ENCODE measurements at places on chromosomes 6 and 20. TPM values are rescaled to one million over a fixed set of nuclear protein-coding genes. Genes with fewer than 3 reads are reported as not detected.

DNA sequence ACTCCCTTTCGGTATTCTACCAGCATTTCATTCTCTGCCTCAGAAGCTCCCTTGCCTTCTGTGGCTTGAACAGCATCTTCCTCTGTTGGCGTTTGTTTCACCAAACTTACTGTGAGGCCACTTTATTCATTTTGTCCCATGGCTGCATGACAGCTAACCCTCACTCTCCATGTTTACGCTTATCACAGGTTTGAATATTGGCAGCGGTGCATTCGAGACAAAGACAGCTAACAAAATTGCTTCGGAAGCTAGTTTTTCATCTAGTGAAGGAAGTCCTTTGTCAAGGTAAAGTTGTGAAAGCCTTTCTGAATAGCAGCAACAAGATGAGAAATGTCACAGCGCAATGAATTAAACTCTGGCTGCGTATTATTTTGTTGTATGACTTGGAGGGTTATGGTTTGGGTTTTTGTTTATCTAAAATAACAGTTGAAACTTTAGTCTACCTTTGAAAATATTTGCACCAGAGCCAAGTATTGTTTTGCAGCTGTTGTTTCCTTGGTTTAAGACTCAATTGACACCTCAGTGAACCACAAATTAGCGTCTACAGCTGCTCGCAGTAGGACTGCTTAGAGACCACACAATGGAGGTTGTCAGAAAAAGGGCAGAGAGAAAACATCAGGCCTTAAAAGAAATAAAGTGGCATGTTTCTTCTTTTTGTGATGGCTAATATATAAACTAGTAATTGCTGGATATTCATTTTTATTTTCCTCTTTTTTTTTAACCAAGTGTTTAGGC, 70.4 kb upstream of the XRN2 start:
- DNase-seq: no peak
- no peaks in the 10 kb centered on the region for H3K27me3 ChIP-seq
- H3K36me3 ChIP-seq: peaks cover 5% of the 10 kb centered on the region
- H3K27ac ChIP-seq: no peak overlapping the region

DNA sequence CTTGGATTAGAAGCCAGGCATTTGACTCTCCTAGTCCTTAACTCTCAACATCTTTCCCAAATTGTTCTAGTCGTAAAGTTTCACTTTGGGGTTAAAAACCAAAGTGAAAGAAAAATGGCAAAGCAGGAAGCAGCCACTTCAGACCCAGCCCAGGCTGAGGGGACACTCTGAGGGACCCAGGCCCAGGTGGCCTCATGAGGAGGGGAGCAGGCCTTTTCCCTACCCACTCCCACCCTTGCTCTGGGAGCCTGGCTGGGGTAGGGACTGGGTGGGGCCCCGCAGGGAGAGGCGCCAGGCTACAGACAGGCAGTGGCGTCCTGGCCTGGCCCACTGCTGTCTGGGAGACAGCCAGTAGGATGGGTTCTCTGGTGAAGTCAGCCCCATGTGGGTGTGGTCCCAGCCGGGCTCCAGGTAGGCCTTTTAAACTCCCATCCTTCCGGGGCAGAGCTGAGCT, 68.7 kb upstream of the MYL9 start:
- no peak for DNase-seq
- H3K27ac ChIP-seq: peak overlapping the region; percentile 90
- H3K36me3 ChIP-seq: no peaks in the 10 kb centered on the region

DNA sequence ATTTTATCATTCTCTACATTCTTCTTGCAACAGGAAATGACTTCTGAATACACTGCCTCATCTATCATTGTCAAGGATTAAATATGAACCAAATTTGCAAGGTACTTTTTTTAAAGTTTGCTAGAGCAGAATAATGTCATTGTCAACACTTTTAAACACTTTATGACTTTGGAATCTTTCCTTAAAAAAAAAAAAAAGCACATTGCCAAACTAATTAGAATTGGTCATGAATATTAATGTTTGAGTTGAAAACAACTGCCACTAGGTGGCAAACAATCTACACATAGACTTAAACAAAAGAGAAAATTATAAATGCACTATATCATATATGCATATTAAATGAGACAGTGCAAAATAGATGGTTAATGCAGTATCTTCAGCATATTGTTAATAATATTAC, 32.5 kb upstream of the TMEM244 start:
- no peak overlapping the region for H3K4me3 ChIP-seq
- H3K27ac ChIP-seq: no peak overlapping the region
- no peaks in the 10 kb centered on the region for H3K36me3 ChIP-seq

- H3K27me3 ChIP-seq: no peaks in the 10 kb centered on the region
- no peak for DNase-seq
- no peak within 1 kb of the TSS for H3K27ac ChIP-seq
- H3K4me1 ChIP-seq: no peaks in the 10 kb centered on the region
Observed at GRCh38 chr20:45629496-45630100, at the start of gene WFDC10A. WFDC10A (plus strand) TSS chr20:45629739; CDS start chr20:45629814, 75 bp downstream.

Gene ANKRD66
- total RNA-seq: not detected

Gene HFE
- total RNA-seq: 7.6 TPM

Data from vagina (tissue), 2 donors.